ENCODE measurements at places on chromosomes 13 and 19.

GRCh38 chr13:112643759-112644459 is 45.9 kb upstream of the ATP11A start:
- DNase-seq, result no peak

GRCh38 chr19:16922949-16923348 is 34.1 kb downstream of the F2RL3 start:
- DNase-seq, result no peak

GRCh38 chr19:6662702-6663101 is 7.3 kb downstream of the TNFSF14 start:
- DNase-seq, result no peak

GRCh38 chr19:7004313-7004931 is 16.8 kb downstream of the MBD3L2B start:
- DNase-seq, result no peak

DNA sequence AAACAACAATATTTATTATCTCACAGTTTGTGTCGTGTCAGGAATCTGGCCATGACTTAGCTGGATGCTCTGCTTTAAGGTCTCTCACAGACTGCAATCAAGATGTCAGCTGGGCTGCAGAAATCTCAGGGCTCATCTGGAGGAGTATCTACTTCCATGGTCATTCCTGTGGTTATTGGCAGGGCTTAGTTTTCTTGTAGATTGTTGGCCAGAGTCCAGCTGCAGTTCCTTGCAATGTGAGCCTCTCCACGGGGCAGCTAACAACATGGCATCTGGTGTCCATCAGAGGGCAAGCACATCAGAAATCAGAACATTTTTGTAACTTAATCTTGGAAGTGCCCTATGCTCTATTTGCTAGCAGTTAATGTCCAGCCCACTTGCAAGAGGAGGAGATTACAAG is 45.7 kb upstream of the TDRD3 start:
- DNase-seq, result no peak

DNA sequence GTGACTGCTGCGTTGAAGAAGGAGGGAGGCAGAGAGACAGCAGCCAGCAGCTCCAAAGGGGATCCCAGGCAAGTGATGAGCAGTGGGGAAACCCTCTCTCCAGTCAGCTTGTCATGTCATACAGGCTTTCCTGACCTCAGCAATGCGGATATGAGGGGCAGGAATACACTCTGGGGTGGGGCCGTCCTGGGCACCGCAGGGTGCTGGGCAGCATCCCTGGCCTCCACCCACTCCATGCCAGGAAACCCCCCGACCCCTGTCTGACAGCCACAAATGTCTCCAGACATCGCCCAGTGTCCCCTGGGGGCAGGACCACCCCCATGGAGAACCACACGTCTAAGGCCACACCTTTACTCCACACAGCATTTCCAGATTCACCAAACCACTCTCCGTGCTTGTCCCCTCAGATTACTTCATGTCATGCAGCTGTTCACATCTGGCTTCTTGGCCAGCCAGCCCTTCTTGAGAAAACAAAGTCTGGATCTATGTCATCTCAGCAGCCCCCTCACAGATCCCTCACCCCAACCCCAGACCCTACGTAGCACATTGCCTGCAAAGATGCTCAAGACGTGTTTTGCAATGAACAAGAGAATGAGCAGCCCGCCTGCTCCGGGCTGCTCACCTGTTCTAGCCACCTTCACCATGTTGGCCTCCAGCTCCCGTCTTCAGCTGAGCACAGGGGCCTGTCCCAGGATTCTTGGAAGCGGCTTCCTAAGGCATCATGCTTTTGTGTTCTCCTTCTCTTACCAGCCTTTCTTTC is 46.5 kb downstream of the RFX2 start:
- no peak for DNase-seq

DNA sequence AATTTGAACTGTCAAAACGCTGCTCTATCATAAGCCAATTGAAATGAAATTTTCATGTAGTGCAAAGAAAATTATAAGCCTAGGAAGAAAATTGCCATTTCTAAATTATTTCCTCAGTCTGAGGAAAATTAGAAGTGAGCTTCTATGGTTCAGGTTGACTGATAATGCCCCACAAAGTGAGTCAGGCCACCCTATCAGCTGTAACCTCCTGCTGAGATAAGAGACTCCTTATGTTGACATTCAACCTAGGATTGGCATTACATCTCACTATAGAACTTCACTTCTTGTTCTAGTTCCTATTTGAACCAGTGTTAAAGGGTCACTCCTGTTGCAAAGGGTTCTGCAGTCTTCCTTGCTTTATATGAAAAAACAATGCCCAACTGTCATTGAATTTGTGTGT is 32.6 kb upstream of the RFC3 start:
- DNase-seq, result peak; percentile 11

DNA sequence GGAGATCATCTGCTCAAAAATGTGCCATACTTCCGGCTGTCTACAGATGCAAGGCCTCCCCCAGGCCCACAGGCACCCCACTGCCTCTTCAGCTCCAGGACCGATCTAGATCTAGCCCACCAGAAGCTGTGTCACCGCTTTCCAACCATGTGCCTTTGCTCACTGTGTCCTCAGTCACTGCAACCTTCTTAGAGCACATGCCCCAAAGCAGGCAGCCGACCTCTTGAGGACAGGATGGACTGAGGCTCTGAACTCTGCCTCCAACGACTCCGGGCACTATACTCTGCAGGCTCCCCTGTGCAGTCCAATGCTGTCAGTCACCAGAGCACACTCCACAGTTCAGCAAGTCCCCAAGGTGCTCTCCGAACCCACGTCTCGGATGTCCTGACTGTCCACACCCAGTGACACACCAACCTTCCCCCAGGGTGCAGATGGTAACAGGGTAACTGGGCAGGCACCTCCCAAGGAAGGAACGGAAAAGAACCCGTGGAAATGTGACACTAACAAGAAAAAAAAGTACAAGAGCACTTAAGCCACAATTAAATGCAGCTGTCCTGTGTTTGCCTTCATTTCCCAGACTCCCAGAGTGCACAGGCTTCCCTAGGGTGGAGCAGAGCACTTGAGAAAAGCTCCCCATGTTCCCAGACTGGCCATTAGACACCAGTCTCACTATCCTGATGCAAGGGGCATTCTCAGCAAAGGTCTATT is 4.8 kb downstream of the STK24 start:
- DNase-seq, result no peak

DNA sequence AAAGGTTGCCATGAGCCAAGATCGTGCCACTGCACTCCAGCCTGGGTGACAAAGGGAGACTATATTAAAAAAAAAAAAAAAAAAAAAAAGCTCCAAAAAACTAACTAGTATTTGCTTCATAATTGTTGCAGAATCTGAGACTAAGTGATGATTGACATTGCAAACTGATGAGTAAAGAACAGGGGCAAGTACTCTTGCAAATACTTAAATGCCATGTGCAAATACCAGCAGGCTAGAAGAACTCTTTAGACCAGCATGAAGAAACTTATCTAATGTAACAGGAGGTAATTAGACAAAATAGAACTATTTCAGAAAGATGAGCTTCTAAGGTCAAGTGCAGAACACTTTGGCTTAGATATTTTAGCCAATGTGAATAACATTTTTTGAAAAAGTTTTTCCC is 1368.1 kb downstream of the EFNB2 start:
- no peak for DNase-seq

- DNase-seq, result no peak
Measured at GRCh38 chr13:23509781-23510543, 60.2 kb upstream of the TNFRSF19 start.

GRCh38 chr19:36488846-36489117 is 579 bp downstream of the ZNF566 start:
- peak; percentile 78 for DNase-seq

- DNase-seq, result no peak
Measured at GRCh38 chr13:28650284-28650683, 8.6 kb upstream of the POMP start.

DNA sequence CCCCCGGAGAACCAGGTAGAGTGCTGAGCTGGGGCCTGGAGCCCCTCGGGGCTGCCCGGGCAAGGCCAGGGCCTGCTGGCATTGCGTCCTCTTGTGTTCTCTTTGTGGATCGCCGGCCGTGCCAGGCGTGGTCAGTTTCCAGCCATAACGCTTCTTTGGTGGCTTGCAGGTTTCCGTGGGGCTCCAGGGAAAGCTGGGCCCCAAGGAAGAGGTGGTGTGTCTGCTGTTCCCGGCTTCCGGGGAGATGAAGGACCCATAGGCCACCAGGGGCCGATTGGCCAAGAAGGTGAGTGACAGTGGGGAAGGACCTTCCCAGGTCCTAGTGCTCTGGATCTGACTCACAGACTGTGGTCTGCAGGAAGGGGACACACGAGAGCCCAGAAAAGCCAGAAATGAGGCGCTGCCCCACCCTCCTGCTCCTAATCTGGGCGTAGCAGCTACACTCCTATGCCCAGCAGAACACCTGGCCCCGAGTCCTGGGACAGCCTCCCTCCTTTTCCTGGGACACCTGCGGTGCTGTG is 57.5 kb downstream of the RAB20 start:
- no peak for DNase-seq

GRCh38 chr13:45162821-45163220 is 38.0 kb downstream of the KCTD4 start:
- DNase-seq, result no peak

DNA sequence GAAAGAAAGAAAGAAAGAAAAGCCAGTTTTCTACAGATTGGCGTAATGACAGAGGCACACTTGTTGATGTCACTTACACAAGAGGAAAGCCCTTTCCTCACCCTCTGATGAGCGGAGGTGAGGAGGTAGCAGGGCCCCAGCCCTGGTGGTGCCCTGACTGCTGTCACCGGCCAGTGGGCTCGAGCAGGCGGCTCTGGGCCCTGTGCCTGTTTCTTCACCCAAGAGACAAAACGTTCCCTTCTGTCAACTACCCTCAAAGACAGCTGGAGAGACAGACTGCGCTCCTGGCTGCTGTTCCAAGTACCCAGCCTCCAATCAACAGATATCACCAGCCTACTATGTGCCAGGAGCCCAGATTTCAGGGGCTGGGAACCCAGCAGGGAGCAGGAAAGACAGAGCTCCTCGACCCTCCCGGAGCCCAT is 10.1 kb downstream of the EPS15L1 start:
- no peak for DNase-seq
